T-helper 1 cell (primary cell): ENCODE measurements at places on chromosomes 1 and 21.

DNA sequence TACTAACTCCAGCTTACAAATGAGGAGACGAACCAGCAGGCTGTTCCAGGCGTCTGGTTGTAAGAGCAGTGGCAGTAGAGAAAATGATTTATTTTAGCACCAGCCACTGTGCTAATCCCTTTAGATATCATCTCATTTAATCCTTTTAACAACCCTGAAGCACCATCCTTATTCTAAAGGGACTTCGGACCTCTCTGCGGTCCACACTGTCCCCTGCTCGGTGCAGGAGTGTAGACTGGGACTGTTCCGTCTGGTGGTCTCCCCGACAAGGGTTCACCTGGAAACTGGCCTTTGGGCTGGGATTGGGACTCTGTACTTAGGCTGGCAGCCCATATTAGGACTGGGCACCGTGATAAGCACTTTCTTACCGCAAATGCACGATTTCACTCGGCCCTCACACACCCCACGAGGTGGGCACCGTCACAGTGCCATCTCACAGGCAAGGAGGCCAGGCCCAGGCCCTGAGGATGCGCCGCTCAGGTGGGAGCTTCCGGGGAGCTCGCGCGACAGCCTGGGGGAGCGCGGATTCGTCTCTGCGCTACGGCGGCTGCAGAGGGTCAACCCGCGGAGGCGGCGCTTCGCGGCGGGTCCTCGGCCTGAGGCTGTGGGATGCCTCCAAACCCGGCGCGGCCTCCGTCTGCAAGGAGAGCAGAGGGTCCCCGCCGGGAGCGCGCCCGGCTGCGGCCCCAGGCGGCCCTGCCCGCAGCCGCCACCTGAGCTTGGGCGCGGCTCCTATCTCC is 45.2 kb downstream of the ATP1A1 start:
- peak; percentile 77 for DNase-seq

DNA sequence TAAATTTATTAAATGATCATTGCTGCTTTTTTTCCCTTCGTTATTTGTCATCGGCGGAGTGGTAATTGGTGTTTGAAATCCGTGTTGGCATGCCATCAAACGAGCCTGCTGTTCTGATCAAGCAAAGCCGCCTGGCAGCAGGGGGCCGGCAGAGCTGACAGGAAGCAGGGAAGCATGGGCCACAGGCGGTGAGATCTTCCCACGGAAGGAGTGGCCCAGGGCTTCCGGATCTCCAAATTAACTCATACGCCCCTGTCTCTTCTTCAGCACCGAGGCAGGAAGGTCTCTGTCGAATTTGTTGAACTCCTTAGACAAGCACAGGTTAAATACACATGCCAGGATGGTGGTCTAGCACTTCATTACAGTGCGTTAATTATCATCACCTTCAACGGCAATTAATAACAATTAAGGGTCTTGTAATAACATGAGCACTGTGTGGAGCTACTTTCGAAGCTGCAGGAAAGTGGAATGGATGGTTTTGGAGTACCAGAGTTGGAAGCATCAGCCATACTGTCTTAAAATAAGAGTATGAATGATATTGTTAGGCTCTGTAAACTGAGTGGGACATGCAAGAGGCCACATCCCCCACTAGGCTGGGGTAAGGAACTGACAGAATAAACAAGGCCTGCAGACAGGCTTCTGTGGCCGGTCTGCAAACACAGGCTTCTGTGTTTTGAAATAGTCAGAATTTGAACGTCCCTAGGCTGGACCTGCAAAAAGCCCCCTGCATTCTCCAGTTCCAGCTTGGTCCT is 199.4 kb upstream of the DAB1 start:
- no peak for DNase-seq

GRCh38 chr1:95286479-95286878 is 52.5 kb downstream of the RWDD3 start:
- DNase-seq, result no peak

- no peak for DNase-seq
These were observed 29.1 kb upstream of the IGSF5 start for GRCh38 chr21:39715804-39716397.

DNA sequence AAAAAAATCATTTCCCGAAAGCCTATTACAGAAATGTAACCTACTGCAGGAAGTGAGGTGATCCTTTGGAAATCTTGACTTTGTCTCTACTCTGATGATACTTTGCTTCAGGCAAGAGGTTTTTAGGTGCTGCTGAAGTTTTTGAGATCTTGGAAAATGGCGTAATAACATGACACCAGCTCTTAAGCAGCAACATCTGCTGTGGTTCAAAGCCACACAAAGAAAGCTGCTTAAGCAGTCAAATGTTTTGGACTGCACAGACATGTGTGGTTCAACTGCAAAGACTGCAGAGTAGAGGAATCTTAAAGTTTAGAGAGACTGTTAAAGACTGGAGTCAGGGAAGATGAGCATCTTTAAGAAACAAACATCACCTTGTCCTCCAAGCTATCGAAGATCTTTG is 139.0 kb downstream of the RASAL2 start:
- DNase-seq, result no peak

DNA sequence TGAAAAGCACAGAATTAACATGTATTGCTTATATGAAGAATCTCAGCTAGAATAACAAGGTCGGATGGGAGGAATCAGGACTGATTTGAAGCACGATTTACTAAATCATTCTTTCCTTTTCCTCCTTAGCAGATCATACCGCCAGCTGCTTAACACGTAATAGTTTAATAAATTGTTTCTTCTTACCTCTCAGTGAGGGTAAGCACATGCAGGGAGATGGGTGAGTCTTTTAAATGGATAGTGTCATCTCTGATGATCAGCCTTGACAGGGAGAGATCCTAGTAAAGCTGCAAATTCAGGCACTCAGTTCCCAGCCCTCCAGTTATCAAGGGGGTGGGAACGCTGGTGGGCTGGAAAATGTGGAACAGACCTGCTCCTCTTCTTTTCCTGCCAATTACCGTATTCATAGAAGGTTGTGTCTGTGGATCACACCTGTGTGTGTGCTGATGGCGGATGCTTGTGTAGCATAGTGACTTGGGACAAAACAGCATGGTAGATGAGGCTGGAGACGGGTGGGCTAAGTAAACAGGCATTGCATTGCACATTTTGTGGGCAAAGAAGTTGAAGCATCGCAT is 30.7 kb downstream of the NTPCR start:
- DNase-seq, result no peak

GRCh38 chr1:185249563-185249962 is 67.5 kb downstream of the IVNS1ABP start:
- no peak for DNase-seq

DNA sequence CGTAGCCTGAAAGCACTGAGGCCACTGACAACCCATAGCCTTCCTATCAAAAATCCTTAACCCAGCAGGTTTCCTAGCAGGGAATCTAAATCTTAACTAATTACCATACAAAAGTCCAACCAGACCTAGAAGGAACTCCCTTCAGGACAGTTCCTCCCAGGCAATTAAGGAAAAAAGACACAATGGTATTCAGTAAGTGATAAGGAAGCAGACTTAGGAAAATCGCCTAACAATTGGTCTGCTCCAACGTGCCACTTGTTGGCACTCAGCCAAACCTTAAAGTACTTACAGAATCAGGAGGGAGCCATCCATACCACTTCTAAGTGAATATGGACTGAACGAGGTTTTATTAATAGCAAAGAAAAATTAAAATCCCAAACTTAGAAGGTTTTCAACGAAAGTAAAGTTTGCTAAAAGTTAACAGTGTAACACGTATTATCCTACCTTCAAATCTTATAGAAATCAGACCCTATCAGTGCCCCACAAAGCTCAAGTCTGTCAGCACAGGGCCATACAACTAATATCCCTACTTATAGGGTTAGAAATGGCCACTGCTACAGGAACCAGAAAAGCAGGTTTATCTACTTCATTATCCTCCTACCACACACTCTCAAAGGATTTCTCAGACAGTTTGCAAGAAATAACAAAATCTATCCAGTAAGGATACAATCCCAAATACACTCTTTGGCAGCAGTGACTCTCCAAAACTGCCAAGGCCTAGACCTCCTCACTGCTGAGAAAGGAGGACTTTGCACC is 29.0 kb downstream of the SPATA6 start:
- DNase-seq, result no peak

- no peak for DNase-seq
These were observed 127.7 kb downstream of the MAGI3 start for GRCh38 chr1:113517983-113518382.

DNA sequence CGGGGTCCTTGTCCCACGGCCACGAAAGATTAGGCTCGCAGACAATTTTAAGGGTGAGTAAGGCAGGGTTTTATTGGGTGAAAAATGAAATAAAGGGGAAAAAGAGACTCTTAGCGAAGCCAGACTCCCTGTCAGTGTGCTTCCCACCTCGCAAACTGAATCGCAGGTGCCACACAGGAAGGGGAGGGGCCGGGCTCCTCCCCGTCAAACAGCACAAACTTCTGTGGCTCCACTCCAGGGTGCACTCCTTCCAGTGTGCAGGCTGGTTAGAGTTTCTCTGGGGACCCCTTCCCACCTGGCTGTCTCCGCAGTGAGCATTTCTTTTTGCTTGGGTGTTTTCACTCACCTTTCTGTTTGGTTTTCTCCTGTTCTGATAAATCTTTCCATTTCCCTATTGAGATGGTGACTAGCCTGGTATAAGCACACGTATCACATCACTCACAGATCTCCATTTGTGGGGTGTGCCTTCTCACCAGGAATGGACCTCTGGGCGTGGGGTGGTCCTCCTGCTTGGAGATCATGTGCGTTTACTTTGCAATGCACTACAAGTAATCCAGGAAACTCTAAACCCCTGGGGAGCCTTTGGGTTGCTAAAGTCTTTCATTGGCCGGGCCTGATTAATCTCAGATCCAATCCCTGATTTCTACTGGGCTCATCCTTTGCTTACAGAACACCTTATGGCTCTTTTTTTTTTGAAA is 37.6 kb upstream of the GALNT2 start:
- no peak for DNase-seq

- DNase-seq, result no peak
These were observed 325.8 kb downstream of the PTBP2 start for GRCh38 chr1:97047421-97047793.

- no peak for DNase-seq
These were observed 1.8 kb downstream of the MFN2 start for GRCh38 chr1:11982010-11982392.

GRCh38 chr21:44492567-44493385 is 37.5 kb downstream of the LRRC3 start:
- DNase-seq, result no peak

DNA sequence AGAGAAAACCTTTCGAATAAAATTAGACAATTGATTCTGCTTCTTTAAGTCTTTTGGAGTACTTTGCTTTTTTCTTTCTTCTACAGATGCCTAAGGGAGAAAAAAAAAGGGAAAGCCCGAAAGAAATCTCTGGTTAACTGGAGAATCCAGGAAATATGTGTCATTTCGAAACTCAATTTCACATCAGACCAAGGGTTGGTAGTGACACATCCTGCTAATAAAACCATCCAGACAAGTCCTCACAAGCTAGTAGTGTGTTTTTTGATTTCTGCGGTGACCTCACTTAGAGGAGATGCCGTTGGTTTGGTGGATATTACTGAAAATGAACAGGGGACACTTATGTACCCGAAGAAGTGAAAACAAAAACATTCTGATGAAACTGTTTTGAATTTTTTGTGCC is 726.5 kb upstream of the ADAMTS5 start:
- DNase-seq, result no peak

- DNase-seq, result no peak
These were observed 666.2 kb downstream of the ADGRL2 start for GRCh38 chr1:82466891-82467290.

DNA sequence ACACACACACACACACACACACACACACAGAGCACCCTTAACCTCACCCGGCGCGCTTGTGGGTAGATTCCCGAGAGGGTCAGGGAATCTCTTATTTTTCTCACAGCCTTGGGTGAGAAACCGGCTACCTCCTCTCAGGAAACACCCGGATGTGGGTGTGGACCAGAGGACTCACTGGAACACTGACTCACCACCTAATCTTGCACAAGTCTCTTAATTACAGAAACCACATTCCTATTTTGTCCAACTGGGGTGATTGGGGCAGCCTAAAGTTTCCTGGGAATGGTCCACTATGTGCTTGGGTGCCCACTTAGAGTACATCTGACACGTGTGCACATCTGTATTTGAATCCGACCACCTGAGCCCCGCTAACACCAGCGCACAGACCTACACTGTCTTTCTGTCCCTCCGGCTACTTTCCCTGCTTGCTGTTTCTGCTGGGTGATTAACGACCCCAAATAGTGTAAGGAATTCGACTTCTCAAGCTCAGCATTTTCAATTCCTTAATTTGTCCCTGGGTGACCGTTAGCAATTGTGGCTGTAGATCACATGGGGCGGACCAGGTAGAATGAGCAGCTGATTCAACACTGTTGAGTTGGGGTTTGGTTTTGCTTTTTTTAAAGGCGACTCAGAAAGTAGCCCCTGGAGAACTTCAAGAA is 14.0 kb upstream of the TBX15 start:
- no peak for DNase-seq

DNA sequence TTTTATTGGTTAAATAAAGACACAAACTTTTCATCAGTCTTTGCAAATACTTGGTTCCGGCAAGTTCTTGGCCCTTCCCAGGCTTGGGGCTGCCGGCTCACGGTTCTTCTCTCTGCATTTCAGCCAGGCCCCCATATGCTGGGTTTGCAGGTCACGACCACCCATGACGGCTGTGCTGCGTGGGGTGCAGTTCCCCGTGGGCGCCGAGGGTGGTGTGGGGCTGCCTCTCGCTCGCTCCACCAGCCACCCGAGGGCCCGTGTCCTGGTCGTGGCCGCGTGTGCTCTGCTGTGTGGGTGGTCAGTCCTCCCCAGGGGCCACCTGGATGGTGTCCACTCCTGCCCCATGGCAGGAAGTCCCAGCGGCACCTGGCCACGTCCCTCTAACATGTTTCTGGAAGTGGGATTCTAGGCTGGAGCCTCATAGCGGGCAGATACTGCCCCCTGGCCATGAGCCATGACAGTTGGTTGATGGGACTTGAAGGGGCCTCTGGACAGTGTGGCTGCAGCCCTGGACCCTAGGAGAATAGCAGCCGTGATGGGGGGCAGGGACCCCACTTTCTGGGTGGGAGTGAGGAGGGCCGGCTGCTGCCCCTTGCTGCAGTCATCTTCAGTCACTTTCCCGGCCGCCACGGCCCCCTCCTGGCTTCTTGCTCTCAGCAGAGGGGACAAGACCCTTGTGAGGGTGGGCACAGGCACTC is 46.3 kb downstream of the SKI start:
- DNase-seq, result no peak

DNA sequence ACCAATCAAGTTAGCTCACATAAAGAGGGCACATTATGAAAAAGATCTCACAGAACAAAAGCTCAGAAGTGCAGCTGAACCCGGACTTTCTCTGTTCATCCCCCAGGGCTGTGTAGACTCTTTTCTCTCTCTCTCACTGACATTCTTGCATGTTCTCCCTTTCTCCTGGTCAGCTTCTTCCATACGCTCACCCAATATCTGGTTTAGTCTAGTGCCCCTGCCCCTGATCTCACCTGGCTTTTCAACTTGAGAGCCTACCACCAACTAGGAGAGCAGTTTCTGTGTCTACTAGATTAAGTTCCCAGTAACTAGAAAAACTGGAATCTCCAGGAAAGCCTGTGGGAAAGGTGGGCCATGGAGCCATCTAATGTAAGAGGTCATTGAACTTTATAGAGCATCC is 126.9 kb upstream of the GRIK3 start:
- DNase-seq, result no peak
